T-helper 17 cell (primary cell): ENCODE measurements at places on chromosomes 5 and 9. TPM values are rescaled to one million over a fixed set of nuclear protein-coding genes. Genes with fewer than 3 reads are reported as not detected.

The LRRC19 gene
- not detected for total RNA-seq

The ANKRD31 gene
- 0.47 TPM for total RNA-seq

GRCh38 chr5:74063821-74064220, 437.8 kb downstream of the ARHGEF28 start:
- H3K4me1 ChIP-seq = no peaks in the 10 kb centered on the region
- DNase-seq = no peak
- H3K4me3 ChIP-seq = no peak overlapping the region

The AHRR gene
- 0.80 TPM for total RNA-seq

GRCh38 chr9:18127499-18127875, 346.5 kb upstream of the ADAMTSL1 start:
- H3K27me3 ChIP-seq = no peaks in the 10 kb centered on the region
- H3K4me1 ChIP-seq = no peaks in the 10 kb centered on the region
- no peak overlapping the region for H3K27ac ChIP-seq
- H3K36me3 ChIP-seq = no peaks in the 10 kb centered on the region
- H3K4me3 ChIP-seq = no peak overlapping the region
- DNase-seq = no peak
